ENCODE measurements at places on chromosomes 3 and 15.

DNA sequence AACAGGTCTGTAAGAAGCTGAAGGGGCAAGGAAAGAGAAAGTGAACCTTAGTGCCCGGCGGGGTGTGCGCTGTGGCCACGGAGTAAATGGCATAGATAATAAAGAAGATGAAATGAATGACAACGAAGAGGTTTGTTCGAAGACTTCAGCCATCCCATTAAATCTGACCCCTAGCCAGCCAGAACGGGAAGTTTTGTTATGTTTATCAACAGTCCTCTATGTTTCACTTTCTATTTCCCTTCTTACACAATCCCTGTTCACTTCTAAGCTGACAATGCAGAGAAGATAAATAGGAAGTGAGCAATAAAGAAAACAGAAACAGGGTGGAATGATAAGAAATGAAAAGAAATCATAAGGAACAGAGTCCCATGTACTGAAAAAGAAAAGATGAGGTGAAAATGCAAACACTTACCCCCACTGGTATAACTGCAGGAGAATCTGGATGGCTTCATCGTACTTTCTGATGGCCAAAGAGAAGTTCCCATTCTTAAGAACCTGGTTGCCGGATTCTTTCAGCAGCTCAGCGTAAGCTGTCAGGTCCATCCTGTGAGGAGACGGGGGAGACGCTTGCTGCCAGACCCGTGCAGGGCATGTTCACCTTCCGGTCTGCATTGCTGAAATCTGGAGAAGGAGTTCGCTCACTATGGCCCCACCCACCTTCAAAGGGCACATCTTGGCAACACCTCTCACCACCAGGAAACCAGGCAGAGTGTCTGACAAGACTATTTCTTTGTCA lies 36.8 kb downstream of the TRANK1 start:
- peak; percentile 81 for DNase-seq

DNA sequence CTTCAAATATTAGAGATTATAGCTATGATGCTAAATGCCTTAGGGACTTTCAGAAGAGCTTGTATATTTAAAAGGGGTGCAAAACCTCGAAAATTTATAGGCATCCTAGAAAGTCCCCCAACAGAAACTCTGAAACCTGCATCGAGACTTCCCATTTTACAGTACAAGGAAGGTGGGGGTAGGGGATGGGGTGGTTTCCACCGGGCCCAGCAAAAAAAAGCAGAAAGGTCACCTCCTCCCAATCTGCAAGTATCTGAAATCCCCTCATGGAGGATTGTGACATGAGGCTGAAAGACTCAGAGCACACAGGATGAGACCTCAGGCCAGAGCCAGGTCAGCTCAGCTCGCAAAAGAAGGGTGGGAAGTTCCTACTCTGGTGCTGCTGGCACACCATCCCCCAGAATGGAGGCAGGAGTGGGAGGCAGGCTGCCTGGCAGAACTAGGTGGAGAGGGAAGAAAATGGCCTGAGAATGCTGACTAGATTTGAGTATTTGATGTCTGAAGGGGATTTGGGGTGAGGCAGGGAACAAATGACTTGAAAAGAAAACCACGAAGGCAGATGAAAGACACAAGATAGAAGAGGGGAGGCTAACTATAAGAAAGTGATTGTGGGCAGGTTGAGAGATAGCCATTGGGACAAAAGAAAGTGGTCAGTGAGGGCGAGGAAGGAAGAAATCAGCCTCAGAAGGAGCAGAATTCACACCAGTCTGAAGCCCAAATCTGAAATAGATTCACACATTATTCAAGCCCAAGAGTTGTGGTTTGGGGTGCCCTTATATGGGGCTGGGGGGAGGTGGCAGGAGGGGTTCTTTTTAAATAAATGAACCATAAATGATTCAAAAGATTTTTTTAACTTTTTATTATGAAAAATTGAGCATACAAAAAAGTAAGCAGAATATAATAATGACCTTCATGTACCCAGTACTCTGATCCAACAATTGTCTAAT lies 22.5 kb upstream of the TSC22D2 start:
- DNase-seq: no peak

GRCh38 chr3:139332092-139332491 lies 11.7 kb upstream of the MRPS22 start:
- no peak for DNase-seq

- no peak for DNase-seq
These were observed 289.1 kb upstream of the DNAJC19 start for GRCh38 chr3:181278468-181279238.

DNA sequence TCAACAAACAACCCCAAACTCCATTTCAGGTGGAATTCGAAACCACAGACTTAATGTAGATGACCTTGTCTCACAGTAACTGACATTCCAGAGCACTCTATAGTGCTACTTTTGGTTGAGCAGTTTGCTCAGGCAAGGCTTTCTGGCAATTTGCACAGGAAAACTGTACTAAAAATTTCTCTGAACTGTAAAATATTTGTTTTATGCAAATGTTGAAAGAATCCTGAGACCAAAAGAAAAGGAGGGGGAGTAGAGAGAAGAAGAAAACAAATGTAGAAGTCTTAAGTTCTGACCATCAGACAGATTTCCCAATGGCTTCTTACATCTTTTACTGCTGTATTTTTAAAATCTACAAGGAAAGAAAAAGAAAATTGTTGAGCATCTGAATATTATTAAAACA lies 53.5 kb downstream of the DTWD1 start:
- peak; percentile 7 for DNase-seq

DNA sequence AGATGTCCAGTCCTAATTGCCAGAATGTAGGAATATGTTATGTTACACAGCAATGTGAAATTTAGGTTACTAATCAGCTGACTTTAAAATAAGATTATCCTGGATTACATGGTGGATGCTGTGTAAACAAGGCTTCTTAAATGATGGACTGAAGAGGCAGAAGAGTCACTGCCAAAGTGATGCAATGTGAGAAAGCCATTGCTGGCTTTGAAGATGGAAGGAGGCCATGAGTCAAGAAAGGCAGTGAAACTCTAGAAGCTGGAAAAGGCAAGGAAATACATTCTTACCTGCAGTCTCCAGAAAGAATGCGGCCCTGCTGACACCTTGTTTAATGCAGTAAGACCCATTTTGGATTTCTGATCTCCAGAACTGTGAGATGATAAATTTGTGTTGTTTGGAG lies 179.1 kb upstream of the ZPLD1 start:
- no peak for DNase-seq

- no peak for DNase-seq
These were observed 54.7 kb downstream of the NR2F2 start for GRCh38 chr15:96385195-96385594.

DNA sequence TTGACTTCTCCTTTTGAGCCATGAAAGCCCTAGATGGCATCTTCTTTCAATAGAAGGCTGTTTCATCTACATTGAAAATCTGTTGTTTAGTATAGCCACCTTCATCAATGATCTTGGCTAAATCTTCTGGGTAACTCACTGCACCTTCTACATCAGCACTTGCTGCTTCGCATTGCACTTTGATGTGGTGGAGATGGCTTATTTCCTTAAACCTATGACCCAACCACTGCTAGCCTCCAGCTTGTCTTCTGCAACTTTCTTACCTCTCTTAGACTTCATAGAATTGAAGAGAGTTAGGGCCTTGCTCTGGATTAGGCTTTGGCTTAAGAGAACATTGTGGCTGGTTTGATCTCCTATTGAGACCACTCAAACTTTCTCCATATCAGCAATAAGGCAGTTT lies 189.8 kb downstream of the PLCL2 start:
- no peak for DNase-seq

DNA sequence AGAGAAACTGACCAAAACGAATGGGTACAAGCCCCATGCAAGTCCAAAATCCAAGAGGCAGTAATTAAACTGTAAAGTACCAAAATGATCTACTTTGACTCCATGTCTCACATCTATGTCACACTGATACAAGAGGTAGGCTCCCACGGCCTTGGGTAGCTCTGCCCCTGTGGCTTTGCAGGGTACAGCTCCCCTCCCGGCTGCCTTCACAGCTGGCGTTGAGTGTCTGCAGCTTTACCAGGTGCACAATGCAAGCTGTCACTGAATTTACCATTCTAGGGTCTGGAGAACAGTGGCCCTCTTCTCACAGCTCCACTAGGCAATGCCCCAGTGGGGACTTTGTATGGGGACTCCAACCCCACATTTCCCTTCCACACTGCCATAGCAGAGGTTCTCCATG lies 308.6 kb downstream of the TBC1D5 start:
- DNase-seq: no peak

DNA sequence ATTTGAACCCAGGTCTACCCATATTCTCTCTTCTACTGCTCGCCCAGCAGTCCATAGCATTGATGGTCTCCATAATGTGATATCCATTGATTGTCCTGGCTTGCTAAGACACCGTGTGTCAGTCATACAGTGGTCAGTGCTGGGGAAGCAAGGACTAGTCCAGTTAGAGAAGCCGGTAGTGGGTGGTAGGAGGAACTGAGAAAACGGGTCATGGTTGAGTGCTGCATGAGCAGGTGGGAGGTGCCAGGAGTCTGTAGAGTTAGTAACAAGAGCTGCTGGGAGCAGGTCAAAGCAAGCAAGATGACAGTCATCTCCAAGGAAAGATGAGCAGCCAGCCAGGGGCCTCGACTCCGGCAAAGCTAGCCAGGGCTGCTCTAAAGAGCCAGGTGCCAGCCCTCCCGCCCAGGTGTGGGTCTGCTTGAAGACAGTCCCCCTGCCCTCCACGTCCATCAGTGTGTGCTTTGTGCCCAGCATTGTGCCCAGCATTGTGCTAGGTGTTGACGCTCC lies 29.5 kb upstream of the USP3 start:
- no peak for DNase-seq

DNA sequence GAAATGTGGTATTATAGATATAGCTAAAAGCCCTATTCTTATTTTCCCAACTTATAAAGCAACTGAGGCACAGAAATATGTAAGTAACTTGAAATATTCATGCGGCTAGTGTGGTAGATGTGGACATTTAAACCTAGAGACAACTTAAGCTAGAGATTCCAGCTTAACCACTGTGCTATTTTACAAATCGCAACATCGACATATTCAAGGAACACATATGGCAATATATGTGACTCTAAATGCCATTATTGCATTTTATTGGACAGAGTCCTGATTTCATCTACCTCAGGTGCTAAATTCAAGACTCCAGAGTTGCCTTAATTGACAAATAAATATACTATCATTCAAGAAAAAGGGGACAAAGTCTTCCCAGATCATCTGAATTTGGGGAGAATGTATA lies 442.3 kb downstream of the NLGN1 start:
- DNase-seq: no peak

DNA sequence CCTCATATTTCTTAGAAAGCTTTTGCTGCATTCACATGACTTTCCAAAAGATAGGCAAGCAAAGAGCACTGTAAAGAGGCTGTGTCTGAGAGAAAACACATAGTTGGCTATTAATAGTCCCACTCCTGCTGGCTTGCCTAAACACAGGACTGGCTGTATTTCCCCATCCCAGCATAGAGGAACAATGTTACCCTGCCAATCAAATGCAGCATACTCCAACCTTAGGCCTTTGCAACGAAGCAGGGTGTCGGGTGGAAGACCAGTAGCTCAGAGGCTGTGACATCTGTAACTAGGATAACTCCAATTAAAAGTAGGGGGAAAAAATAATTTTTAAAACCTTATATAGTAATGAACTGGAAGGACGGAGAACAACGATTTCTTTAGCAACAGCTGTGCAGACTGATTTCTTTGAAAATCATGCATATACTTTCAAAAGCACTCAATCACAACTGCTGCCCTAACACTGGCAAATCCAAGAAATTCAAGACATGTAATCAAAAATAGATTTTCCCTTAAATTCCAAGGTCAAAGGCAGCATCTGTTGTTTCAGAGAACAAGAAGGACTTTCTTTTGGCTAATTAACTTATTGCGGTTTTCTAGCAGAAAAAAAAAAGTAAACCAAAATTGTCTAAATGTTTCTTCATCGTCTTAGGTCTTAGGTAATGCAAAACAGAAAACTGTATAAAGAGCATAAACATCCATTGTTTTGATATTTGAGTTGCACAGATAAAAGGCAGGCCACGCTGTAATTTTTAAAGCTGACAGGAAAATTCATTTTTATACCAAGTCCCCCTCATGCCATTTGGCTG lies 139.3 kb downstream of the TNIK start:
- peak; percentile 40 for DNase-seq

- DNase-seq: no peak
These were observed 14.5 kb downstream of the APBA2 start for GRCh38 chr15:28900041-28900891.

GRCh38 chr15:69298697-69299441 lies at the start of gene PAQR5:
PAQR5 (plus strand) TSS chr15:69298912; CDS start chr15:69360081, 61,169 bp downstream.
- no peak for DNase-seq

GRCh38 chr3:172099495-172099808 lies 60.1 kb downstream of the FNDC3B start:
- no peak for DNase-seq

DNA sequence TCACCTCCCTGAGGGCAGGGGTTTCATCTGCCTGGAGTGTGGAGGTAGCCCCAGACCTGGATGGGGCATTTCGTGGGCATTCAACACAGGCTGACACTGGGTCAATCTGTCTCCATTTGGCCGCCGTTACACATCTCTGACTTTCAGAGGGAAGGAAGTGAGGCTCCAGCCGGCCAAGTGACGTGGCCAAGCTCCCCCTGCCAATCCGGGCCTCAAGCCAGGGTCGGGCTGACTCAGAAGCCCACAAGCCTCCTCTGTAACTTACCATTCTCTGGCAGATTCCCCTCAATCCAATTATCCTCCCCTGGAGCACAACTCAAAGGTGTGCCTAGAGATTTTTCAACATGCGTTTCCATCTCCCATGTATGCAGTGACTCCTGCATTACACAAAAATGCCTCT lies 227.6 kb downstream of the KLF13 start:
- peak; percentile 94 for DNase-seq

- peak; percentile 77 for DNase-seq
These were observed 99.9 kb downstream of the CD200R1L start for GRCh38 chr3:112746675-112747280.

DNA sequence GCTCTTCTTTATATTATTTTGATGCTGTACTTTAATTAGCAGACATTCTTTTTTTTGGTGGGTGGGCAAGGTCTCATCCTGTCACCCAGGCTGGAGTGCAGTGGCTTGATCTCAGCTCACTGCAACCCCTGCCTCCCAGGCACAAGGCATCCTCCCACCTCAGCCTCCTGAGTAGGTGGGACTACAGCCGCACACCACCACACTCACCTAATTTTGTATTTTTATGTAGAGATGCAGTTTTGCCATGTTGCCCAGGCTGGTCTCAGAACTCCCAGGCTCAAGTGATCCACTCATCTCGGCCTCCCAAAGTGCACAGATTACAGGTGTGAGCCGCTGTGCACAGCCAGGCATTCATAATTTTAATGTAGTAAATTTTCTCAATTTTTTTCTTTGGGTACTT lies 608.1 kb downstream of the ZNF385D start:
- no peak for DNase-seq

Measured in IMR-90 (cell line).